Tibial artery (tissue), 4 donors: ENCODE measurements at places on chromosomes 6 and 20.

- no peak for DNase-seq
Observed at GRCh38 chr6:119986934-119987549, 637.5 kb upstream of the MAN1A1 start.

DNA sequence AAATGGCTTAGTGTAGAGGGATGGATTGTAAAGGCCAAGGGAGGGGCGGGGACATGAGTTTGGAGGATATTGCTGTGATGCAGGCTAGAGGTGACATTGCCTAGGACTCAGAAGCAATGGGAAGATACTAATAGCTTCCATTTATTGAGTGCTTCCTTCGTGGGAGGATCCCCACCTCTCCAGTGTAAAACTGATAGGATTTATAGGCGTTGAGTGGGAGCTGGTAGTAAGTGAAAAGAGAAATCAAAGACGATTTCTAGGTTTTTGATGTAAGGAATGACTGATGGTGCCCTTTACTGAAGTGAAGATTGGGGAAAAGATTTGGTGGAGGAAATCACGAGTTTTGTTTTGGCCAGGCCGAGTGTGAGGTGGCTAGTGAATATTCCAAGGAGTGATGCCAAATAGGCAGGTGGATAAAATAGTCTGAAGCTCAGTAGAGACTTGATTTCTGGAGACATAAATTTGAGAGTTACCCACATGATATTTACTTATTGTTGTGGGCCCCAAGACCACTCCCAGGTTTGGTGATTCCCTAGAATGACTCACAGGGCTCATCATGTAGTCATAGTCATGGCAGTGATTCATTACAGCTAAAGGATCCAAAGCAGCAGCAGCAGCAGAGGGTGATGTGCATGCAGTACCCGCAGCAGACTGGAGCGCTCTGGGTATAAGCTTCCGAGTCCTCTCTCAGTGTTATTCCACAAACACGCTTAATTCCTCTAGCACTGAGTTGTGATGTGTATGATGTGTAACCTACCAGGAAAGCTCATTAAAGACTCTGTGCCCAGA lies 10.2 kb downstream of the RPRD1B start:
- DNase-seq, result no peak

- no peak for DNase-seq
Observed at GRCh38 chr20:982754-983153, 19.4 kb downstream of the RSPO4 start.

DNA sequence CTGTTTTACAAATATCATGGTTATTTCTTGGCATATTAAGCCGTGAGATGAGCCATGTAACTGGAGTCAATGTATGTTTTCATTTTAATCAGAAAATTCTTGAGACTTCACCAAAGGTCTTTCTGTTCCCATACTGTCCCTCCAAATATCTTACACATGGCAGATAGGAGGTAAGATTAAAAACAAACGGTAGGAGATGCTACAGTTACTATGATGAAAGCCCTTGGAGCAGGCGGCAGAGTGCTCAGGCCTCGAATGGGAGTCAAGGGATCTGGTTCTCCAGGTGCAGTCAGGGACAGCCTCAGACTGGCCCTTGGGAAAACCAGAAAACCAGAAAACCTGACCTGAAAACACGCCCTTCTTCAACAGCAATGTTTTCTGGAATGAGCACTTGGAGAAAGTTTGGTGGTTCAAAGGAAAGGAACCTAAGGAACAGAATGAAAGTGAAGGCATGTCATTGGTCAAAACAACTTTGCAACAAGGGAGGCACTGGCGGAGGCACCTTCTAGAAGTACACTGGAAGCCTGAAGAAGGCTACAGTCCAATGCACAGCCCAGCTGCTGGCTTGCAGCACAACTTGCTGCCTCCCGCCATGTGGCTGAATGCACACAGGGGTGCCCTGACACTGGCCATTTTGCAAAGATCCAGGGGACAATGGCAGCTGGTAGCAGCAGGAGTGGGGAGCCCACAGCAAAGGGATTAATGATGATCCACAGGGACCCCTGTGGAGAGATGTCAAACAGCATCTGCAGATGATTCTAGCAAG lies 17.4 kb upstream of the FOXO3 start:
- no peak for DNase-seq
